ENCODE measurements at places on chromosomes 2 and 18.

DNA sequence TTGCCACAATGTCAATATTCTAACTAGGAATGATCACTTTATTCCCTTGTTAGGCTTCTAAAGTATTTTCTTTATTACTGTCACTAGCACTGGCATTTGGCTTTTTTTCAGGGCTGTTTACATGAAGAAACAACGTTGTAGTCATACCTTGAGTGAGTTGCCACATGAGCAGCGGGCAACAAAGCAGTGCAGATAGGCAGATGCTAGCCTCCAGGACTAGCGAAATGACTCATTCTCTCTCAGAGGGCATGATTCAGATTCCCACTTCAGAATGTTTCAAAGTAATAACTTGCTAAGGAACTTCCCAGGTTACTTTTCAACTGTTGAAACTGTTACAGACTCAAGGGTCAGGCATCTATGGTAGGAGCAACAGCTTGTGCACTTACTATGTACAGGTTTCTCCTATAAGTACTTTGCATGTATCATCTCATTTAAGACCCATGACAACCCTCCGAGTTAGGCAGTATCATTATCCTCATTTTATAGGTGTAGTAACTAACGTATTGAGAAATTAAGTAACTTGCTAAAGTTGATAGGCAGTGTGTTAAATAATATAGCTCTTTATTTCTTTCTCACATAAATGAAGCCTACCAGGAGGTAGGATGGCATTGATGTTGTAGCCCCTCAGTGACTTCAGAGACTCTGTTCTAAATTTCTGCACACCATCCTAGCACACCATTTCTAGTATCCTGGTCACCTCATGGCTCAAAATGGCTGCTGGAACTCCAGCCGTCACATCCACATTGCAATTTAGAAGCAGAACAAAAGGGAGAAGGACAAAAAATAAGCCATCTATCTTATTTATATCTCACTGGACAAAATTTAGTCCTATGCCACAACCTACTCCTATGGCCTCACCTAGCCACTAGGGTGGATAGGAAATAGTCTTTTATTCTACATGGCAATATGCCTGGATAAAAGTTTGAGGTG is 83.3 kb downstream of the ICOS start:
- no peak for DNase-seq

- DNase-seq = no peak
These were observed 71.5 kb downstream of the PTGR3 start for GRCh38 chr18:75137346-75137877.

GRCh38 chr2:221972813-221973478 is 325.9 kb downstream of the PAX3 start:
- DNase-seq = no peak

GRCh38 chr2:263774-264492 is at the start of gene SH3YL1:
Gene SH3YL1, minus strand, starts transcription at chr2:264032. Its CDS starts 48 bp downstream, at chr2:263984.
- DNase-seq = no peak

DNA sequence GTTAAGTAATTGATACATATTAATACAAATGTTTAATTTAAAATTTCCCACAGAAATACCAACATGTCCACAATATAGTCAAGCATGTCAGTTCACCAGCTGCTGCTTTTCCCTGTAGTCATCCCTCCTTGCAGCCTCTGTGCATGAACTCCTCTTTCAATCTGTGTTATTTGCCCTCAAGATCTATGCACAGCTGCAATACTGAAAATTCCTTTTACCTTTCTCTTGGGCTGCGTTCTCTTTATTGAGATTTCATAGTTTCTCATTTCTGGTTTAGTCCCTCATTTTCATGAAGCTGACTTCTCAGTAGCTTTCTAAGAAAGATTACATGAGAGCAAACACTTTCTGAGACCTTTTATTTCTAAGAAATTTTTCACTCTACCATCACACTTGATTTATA is 464.9 kb downstream of the PARD3B start:
- no peak for DNase-seq

DNA sequence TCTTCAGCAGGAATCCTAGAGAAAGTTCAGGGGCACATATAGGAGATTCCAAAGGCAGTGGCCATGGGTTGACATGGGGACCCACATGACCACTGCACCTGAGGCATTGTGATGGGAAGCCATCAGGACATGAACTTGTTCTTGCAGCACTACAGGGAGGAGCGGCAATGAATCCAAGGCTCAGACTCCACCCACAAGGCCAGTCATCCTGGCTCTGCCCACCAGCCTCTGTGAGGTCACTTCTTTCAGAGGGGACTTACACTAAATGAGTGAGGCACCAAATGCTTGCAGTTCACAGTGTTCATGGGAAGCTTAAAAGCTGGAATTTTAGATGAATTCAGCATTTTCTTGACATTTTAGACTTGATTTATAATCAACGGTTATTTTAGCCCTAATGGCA is 254.2 kb downstream of the SETBP1 start:
- DNase-seq = no peak

DNA sequence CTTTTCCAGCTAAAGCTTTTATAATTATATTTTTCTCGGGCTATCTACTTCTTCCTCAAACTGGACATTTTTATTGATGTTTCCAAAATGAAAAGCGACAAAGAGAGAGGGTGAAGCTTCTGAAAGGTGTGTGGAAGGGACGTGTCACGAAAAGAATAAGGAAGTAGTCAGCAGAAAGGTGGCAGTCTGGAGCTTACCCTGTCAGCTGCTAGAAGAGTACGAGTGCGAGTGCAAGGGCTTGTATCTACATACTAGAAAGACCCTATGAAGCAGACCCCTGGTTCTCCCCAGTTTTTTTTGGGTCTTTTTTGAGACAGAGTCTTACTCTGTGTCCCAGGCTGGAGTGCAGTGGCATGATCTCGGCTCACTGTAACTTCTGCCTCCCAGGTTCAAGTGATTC is 14.6 kb downstream of the FHL2 start:
- DNase-seq = no peak

- DNase-seq = no peak
These were observed 18.1 kb downstream of the LPIN2 start for GRCh38 chr18:2994603-2995432.

DNA sequence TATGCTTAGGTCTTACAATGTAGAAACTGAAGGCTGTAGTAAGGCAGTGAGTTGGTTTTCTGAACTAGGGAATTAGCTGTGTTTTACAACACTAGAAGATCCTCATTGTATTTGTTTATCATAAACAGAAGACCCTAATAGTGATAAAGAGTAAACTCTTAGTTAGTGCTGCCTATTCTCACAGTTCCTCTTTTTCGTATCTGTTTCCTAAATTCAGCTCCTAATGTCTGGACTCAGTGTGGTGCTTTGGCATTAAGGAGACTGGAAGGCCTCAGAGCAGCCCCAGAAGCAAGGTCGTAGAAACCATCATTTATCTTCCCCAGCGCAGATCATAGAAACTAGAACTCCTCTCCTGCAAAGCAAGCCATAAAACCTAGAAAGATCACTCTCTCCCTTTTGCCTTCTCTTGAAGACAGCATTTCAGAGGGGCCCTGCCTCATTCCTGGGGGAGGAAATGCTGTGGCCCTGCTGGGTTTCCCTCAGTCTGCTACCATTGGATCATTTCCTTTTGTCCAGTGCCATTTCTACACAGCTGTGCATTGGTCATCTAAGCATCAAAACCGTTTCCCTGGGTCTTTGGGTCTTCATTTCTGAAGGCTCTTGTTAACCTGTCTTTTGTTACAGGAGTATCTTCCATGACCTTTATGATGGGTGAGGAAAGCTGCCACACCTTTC is 4.7 kb downstream of the ACP1 start:
- DNase-seq = no peak

GRCh38 chr18:55585065-55585919 is 2.7 kb downstream of the TCF4 start:
- DNase-seq = no peak

GRCh38 chr2:25417715-25418369 is 76.1 kb upstream of the DNMT3A start:
- no peak for DNase-seq

GRCh38 chr2:18413676-18414396 is 146.6 kb downstream of the RDH14 start:
- no peak for DNase-seq

DNA sequence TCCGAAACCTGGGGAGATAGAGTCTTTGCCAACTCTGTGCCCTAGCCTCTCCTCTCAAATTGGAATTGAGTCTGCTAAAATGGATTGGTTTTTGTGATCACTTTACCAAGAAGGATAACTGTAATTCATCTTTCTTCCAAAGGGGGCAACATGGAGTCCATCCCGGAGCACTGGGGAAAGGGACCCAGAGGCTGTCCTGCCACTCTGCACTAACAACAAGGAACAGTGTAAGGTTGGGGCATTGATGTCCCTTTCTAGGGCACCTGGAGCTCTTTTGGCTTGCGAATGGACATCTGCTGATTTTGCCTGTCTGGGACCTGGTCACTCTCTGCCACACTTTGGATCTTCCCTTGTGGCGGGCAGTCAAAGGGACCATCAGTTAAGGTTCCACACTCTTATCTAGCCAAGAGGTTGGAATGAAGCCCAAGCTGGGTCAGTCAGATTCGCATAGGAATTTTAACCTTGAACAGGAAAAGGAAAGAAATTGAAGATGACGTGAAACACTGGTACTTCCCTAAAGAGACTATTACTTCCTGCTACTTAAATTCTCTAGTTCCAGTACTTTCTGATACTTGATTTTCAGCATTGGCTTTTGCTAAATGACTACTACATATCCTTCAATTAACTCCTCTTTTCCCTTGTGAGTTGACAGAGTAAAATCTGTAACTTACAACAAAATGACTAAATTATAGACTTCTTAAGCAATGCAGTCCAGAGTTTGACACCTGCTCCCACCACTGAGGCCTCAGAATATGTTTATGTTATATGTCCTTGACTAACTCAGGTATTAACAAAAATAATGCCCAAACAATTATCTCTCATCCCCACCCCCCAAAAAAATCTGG is 64.7 kb upstream of the KLF7 start:
- no peak for DNase-seq

DNA sequence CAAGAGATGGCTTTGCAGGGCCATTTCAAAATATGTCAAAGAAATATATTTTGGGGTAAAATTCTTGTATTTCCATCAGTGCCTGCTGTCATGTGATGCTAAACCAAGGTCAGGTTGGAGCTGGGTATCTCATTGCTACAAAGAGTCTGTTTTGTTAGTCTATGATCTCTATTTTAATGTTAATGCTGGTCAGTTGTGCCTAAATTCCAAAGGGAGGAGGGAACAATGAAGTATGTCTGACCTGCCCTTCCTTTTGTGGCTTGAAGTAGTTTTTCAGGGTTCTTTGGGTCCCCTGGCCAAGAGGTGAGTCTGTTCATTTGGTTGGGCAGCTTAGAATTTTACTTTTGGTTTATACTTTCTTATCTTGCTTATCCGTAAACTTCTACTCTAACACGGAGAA is 61.6 kb upstream of the DYNAP start:
- DNase-seq = no peak

GRCh38 chr18:36358141-36358540 is 60.6 kb downstream of the FHOD3 start:
- no peak for DNase-seq

GRCh38 chr18:60197671-60198462 is 174.7 kb downstream of the MC4R start:
- no peak for DNase-seq

- no peak for DNase-seq
These were observed 13.1 kb upstream of the CETN1 start for GRCh38 chr18:567122-567521.

- no peak for DNase-seq
These were observed 1.4 kb downstream of the LBH start for GRCh38 chr2:30232801-30233130.

DNA sequence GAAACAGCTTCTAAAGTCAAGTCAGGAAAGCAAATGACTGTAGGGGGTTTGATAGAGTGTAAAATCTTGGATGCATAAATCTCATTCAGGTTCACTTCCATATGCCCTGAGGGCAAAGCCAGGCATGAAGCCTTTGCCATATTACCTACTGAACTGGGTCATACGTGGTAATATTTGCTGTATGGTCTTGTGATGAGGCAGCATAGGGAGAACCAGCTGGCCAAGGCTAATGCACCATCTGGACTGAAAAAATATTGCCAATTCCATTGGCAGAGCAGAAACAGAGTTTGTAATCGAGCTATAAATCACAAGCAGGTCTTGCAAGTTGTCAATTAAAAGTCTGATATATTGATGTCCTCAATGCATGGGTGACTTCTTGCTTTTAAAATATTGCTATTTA is 243.8 kb downstream of the ERBB4 start:
- no peak for DNase-seq

GRCh38 chr18:29188760-29189159 is 1011.8 kb upstream of the CDH2 start:
- no peak for DNase-seq

GRCh38 chr2:28667261-28667660 is 84.4 kb upstream of the PPP1CB start:
- DNase-seq = no peak

- DNase-seq = no peak
These were observed 83.3 kb downstream of the NRXN1 start for GRCh38 chr2:50948681-50949080.

DNA sequence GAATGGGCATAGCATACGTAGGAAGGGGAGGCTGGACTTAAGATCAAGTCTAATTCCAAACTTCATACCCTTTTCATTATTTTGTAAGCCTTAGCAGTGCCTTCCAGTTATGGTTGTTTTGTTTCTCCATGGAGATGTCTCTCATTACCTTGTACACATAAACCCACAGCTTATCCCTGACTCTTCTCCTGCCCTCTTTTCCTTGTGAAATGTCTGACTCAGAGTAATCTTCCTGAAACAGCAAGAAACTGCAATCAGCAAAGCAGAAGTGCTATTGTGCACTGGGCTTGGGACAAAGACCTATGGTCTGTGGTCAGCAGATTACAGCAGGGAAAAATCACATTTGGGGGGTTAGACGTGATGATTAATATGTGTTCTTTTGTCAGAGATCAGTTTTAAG is 176.7 kb downstream of the IKZF2 start:
- DNase-seq = no peak

- no peak for DNase-seq
These were observed 13.7 kb downstream of the HS6ST1 start for GRCh38 chr2:128304715-128305554.

GRCh38 chr2:88321449-88322248 is 130.8 kb downstream of the FOXI3 start:
- DNase-seq = no peak

- DNase-seq = no peak
These were observed 47.1 kb upstream of the CREB1 start for GRCh38 chr2:207482630-207483029.

DNA sequence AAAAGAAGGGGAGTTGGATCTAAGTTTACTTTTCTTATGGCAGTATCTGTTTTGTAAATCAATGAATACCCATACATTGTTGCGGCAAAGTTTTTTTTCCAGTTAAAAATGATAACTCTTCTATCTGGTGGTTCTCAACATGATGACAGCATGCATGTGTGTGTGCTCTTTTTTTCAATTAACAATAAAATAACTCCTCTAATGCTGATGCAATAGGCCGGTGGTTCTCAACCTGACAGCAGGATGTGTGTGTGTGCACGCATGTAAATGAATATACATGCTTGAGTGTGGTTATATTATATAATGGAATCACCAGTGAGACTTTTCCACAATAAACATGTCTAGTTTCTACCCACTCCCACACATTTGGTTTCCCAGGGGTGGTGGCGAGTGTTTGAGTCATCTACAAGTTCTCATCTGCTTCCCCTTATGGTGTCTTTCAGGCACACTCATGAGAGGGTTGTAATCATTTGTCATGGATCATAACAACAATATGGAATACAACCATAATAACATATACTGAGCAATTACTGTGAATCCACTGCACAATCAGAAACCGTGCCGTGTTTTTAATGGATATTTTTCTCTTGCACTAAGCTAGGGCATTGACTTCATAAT is 31.2 kb downstream of the PARD3B start:
- no peak for DNase-seq

- DNase-seq = no peak
These were observed 244.7 kb downstream of the NDUFA10 start for GRCh38 chr2:239780236-239780994.

Measured in cortex of kidney (tissue), 1 donor.